ENCODE measurements at places on chromosomes 12 and 14.

- DNase-seq = no peak
These were observed 116.8 kb downstream of the CRADD start for GRCh38 chr12:93793983-93794382.

GRCh38 chr14:68669111-68669511, 123.8 kb downstream of the ZFP36L1 start:
- DNase-seq = no peak

GRCh38 chr12:42725809-42726208, 136.3 kb upstream of the PRICKLE1 start:
- DNase-seq = no peak

DNA sequence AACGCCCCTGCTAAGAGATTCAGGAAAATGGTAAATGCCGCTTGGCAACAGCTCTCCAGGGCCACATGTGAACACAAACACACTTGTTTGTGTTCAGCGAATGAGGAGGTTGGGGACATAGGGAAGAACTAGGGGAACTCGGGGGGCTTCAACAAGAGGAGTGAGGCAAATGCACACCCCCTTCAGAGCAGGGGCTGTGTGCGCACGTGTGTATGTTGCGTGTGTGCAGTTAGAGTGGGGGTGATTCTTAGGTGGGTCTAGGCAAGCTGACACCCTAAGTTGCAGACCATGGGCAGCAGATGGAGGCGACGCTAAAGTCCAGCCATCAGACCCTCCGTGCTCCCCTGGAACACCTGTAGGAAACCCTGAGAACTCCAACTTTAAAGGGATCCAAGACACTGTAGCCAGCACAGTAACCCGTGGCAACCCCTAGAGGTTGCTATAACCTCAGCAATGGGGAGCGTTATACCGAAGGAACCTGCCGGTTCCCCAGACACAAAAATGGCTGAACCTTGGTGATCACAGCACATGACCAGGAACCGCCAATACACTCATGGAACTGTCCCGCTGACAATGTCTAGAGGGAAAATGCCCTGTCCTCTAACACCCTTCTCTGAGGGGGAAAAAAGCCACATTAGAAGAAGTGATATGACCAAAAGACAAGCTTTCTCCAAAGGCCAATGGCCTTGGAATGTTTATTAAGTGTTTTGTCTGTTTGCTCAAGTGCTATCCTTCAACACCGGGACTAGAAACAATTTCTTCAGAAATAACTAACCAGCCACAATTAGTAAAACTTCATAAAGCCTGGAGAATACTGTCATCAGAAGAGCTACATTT, 86.5 kb upstream of the CEP83 start:
- no peak for DNase-seq

DNA sequence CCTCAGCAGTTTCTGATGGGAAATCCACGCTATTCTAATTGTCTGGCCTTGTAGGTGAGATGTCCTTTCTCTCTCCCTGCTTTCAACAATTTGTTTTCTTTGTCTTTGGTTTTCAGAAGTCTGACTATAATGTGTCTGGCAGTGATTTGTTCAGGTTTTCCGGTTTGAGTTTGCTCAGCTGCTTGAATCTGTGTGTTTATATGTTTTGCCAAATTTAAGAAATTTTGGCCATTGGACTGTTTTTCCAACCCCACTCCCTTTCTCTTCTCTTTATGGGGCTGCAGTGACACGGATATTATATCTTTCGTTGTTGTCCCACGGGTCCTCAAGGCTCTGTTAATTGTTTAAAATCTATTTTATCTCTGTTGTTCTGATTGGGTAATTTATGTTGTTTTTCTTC, 105.0 kb downstream of the ADGRD1 start:
- no peak for DNase-seq

- no peak for DNase-seq
These were observed 16.5 kb downstream of the HSPB8 start for GRCh38 chr12:119195256-119195655.

DNA sequence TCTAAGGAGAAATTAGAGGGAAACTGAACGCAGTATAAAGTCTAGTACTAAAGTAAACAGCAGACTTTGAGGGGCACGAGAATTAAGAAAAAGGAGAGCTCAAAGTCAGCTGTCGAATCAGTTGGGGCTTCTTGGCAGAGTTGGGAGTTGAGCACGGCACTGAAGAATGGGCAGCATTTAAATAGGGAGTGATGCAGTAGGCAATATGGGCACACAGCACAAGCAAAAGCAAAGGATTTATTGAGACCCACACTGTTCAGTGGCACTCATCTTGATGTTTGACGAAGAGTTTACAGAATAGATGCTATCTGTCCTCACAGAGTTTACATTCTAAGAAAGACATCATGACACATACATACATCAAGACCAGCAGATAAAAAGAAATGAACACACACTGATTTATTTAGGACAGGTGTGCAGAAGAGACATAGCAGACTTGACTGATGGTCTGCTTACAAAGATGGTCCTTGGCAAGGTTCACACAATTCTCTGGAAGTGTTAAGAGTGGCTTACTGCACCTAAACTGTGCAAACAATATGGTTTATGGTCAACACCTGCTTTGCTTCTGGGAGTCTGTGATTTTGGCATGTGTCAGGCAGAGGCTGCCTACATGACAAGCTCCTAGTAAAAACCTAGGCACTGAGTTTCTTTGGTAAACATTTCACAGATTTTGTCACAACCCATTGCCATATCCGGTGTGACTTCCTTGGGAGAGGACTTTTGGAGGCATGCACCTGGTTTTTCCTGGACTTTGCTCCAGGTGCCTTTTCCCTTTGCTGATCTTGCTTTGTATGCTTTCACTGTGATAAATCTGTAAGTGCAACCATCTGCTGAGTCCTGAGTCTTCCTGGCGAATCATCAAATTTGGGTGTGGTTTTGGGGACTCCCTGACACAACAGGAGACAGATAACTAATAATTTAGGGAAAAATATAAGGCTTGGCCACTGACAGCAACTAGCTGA, 26.3 kb downstream of the ALKBH1 start:
- no peak for DNase-seq

- no peak for DNase-seq
These were observed 30.0 kb downstream of the NUMB start for GRCh38 chr14:73428353-73428824.

DNA sequence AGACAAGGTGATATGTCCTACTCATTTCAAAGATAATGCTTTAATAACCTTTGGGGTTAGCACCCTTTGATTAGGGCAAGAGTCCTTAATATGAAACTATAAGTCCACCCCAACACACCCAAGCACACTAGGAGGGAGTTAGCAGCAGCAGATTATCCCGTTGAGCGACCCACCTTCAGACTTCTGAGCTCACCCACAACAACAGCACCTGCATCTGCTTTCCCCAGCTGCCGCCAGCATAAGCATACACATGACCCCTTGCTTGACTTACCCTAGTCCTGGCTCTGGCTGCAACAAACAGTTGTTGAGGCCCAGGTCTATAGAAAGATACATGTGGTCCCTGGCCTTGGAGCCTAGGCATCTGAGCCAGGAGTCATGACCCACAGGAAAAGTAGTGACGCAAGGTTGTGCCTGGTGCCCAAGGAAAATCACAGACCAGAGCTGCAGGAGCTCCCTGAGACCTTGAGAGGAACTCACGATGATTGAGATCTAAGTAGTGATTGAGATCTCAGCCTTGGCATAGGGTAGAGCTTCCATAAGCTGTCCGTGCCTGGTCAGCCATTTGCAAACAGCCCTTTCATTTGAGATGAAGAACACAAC, 19.0 kb downstream of the ZDHHC22 start:
- DNase-seq = no peak

DNA sequence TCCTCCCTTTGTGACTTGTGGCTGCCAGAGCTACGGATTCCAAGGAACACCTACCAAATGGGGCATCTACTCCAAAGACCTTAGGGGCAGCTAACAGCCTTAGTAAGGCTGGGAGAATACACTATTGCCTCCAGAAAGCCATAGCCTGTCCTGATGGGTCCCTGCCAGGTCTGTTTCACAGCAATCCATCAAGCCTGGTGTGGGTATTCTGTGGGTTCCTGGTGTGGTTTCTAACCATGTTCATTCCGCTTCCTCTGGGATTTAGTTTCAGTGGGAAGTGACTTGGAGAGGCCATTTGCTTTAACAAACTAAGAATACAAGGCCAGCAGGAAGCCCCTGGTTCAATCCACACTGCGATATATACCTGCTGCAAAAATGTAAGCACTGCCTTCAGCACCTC, 220.5 kb downstream of the FOXN3 start:
- DNase-seq = no peak

GRCh38 chr14:44384093-44384492, 123.0 kb downstream of the FSCB start:
- no peak for DNase-seq

- DNase-seq = no peak
These were observed 49.1 kb upstream of the TSPAN9 start for GRCh38 chr12:3028108-3028507.

- DNase-seq = no peak
These were observed 70.8 kb upstream of the GNG2 start for GRCh38 chr14:51789596-51789995.

Measured in activated T-cell treated with anti-CD3 and anti-CD28 coated beads for 48 hours (primary cell).